SJSA1 (cell line): ENCODE measurements at places on chromosomes 1 and 21.

DNA sequence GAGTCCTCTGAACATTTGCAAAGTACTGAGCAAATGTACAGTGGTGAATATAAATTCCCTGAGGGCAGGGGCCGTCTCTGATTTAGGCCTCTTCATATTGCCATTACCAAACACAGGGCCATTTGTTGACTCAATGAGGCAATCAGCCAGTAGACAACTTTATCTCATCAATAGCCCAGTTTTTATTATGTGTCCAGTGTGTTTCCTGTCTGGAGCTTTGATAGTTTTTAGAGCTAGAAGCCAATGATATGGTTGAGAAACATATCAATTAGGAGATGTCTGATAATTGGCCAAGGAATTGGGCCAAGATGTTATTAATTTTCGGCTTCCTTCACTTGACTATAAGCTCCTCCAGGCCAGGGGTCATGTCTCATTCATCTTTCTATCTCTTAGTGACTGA lies 163.0 kb downstream of the ROR1 start:
- no peak for DNase-seq

DNA sequence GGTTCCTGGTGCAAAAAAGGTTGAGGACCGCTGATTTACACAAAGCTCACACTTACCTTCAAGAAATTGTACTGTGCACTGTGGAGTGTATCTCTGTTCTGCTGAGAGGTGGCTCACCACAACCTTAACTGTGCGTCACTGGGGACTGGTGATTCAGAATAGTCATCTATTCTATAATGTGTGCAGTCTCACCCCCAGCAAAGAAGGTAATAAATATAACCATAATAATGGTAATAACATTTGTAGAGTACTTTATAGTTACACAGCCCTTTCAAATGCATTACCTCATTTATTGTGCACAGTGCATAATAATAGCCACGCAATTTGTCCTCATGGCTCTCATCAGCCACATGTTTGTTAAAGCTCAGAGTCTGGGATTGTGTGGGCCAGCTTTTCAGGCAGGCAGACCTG lies 59.4 kb upstream of the DUSP10 start:
- DNase-seq, result no peak

GRCh38 chr1:38268226-38268625 lies 221.6 kb upstream of the POU3F1 start:
- no peak for DNase-seq

- DNase-seq, result no peak
Observed at GRCh38 chr1:230725256-230726012, 11.5 kb upstream of the AGT start.

- no peak for DNase-seq
Observed at GRCh38 chr1:190479516-190479915, 1.9 kb upstream of the BRINP3 start.
